Activated CD4-positive, alpha-beta T cell treated with anti-CD3 and anti-CD28 coated beads, Interleukin-2, amount 50 U/mL, for 24 hours (primary cell): ENCODE measurements at places on chromosomes 5 and 9.

GRCh38 chr5:142437563-142437962 is 112.7 kb upstream of the SPRY4 start:
- DNase-seq, result no peak

DNA sequence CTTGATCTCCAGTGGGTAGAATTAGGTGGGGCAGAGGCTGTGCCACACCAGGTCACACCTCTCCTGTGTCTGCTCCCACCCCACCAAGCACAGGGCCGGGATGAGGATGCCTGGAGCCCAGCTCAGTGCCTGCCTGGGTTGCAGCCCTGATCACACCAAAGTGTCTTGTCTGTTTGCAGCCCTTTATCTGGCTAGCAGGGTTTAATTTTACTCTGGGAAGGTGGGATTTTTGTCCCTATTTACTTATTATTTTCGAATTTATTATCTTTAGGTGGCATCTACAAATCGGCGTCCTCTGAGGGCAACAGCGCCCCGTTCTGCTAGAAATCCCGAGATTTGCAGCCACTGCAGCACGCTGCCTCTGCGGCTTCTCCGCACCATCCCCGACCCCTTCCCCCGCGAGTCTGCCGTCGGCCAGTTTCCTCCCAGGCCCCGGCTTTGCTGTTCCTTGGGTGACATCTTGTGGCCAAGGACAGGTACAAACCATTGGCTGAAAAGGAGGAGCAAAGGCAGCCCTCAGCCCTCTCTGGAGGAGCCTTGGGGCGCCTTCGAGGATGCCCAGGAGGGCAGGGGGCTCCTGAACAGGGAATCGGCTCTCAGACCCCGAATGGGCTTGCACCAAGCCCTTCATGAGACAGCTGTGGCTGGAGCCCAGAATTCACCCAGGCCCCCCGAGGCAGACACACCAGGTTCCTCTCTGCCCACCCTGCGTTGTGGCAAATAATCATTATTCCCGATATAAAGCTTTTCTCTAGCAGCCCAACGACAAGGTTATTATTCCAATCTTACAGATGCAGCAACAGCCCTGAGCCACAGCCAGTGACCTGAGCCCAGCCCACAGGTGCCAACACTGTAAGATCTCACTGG is 113.0 kb downstream of the GAPVD1 start:
- DNase-seq, result peak; percentile 65

DNA sequence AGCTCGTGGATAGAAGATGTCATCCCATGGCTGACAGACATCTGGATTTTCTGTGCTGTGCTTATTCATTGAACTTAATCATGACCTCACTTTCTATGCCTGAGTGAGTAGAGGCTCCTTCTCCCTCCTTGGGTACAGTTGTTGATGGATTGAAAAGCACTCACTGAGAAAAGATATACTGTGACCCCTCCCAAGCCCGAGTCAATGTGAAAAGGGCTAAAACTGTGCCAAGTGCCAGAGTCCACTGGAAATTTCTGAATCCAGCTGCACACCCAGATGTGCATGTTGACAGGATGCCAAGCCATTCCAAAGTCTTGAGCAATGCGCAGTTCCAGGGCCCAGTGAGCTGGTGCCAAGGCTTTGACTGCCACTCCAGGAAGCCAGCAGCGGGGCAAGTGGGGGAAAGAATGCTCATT is 473.0 kb downstream of the NTRK2 start:
- DNase-seq, result no peak

GRCh38 chr5:37662789-37663485 is 176.9 kb downstream of the GDNF start:
- no peak for DNase-seq

GRCh38 chr5:34905564-34905963 is 9.7 kb downstream of the RAD1 start:
- no peak for DNase-seq

GRCh38 chr9:107462691-107463090 is 26.9 kb downstream of the KLF4 start:
- no peak for DNase-seq
